ENCODE measurements at places on chromosomes 1 and 21. TPM values are rescaled to one million over a fixed set of nuclear protein-coding genes. Genes with fewer than 3 reads are reported as not detected.
A peak's percentile ranks its signal among the peaks of the same experiment; 100 is the strongest.

The CLCA4 gene
- total RNA-seq, result 113 TPM

DNA sequence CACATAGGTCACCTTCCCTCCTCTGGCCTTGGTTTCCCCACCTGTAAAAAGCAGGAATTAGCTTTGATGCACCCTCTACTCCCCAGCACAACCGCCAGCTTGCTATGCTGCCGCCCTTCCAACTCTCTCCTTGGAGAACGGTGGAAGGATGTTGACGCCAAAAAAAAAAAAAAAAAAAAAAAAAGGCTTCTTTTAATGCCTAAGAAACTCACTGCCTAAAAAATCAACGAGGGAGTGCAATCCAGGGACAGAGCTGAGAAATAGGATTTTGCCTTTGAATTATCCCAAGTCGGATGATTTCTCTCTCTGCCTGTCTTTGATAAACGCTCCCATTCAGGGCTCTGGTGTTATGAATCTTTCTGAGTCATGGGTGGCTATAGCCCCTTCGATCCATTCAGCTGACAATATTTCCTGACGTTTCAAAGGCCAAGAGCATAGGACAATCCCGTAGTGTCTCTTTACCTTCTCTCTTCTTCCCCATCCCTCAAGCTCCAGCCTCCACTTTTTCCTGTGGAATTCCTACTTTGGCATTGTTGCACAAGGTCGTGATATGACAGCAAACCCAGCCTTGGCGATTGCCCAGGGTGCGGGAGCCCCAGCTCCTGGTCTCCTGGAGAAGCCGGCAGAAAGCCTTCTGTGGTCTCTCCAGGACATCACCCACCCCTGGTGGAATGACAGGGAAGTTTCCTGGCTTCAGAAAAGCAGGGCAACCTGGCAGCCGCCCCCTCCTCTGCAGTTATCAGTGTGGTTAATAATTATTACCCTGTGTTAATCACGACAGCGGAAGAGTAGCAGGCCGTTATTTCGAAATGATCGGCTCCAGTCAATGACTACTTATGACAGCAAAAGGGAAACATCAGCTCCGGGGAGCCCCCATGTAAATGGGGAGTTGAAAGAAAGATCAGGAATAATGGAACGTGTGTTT lies 8.0 kb upstream of the PLXNA2 start:
- DNase-seq, result no peak

- DNase-seq, result peak; percentile 80
These were observed 24.9 kb upstream of the LRIG2 start for GRCh38 chr1:113048064-113048463.

DNA sequence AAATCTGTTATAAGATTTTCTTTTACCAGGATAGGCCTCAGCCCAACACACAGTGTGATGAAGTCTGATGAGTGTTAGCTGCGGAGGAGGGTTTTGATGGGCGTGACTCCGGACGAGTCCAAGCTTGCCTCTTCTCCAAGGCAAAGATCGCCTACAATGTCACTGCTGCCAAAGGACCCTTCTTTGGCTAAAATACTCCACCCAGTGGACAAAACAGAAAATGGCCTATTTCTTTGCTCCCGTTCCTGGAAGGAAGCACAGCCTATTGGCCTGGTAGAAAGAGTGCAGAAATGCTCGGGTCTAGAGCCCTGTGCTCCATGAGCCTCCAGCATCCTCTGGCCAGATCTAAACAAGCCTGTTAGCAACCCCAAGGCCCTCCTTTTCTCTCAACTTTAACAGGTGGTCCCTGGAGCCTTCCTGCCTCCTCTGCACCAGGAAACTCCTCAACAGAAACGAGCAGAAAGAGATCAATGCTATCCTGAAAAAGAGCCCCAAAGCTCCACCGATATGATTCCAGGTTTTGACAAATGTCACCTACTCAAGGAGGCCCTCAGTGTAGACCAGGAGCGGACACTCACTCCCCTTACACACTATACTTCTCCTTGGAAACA lies 3.4 kb upstream of the CASQ2 start:
- DNase-seq, result peak; percentile 57

GRCh38 chr1:7207875-7208646 lies 422.8 kb downstream of the CAMTA1 start:
- no peak for DNase-seq

The OPTC gene
- total RNA-seq, result not detected

The TAS1R2 gene
- total RNA-seq, result 0.35 TPM

GRCh38 chr1:226148121-226148648 lies 38.4 kb downstream of the ACBD3 start:
- no peak for DNase-seq

The RGS4 gene
- 0.47 TPM for total RNA-seq

DNA sequence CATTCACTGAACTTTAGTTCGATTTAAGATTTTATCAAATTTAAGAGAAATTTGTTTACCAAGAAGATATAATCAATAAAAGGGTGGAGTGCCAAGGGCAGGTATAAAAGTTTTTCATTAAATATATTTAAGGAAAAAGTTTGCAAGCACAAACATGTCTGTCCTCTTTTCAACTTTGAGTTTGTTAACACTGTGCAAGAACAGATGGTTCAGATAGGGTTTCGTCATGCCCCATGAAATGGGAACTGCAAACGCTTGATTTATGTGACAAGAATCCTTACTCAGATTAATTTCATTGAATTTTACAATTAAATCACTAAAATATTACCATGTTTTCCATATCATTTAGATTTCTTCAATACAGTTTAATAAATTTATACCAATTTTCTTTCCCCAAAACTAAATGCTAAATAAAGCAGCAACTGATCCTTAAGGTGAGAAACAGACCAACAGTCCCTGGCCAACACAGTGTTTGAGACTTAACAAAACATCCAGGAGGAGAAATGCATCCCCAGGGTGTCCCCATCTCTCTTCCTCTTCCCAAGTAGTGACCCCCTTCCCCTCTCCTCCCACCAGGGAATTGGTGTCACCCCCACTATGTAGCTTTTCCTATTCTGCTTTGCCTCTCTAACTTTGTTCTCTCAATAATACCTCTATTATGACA lies 292.9 kb downstream of the LTN1 start:
- no peak for DNase-seq

- DNase-seq, result no peak
These were observed 149.2 kb upstream of the KCNK2 start for GRCh38 chr1:214933375-214933774.

The ZMYND12 gene
- not detected for total RNA-seq

GRCh38 chr1:229964281-229964680 lies 102.8 kb upstream of the GALNT2 start:
- DNase-seq, result no peak

DNA sequence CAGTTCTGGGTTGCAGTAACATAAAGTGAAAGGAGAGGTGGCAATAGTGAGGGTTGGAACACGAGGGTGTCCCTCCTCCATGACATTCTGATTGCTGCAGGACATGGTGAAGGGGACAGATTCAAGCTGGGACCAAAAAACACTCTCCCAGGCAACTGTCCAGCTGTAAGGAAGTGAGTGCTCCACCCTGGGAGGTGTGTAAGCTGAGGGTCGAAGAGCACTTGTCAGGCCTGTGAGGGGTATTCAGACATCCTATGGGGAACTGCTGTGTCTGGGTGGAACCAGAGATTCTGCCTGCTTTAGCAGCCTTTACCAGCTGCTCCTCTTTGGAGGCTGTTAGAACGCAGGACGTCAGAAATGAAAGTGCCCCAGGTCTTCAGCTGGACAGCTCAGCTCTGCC lies 212.1 kb downstream of the TRABD2B start:
- DNase-seq, result no peak

GRCh38 chr1:243726806-243727502 lies 123.1 kb downstream of the AKT3 start:
- no peak for DNase-seq

The SYNC gene
- 19.8 TPM for total RNA-seq

DNA sequence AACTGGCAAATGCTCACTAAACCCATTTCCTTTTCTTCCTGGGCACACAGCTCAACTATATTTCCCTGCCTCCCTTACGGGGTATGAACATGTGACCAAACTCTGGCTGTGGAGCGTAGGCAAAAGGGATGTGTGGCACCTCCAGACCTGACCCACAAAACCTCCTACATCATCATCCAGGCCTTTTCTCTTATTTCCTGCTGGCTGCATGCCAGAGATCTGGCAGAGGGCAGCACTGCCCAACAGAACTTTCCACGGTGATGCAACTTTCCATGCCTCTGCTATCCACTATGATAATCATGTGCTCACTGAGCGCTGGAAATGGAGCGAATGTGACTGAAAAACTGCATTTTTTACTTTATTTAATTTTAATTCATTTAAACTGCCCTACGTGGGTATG lies 99.6 kb upstream of the CACNA1E start:
- no peak for DNase-seq

DNA sequence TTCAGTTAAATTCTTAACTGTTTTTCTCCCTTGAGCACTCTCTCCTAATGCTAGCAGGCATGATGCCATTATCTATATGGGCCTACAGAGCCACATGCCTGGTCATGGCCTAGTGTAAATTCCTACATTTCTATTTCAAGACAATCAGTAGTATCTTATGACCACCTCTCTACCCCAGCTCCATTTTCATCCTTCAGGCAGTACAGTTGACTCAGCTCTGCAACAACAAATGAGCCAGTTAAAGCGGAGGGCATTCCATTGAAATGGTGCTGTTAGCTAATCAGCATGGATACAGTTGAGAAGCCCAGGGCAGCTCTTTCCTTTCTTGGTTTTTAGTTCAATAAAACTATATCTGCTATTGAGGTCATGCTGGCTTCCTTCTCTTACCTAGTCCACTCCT lies 150.0 kb downstream of the PPP1R12B start:
- no peak for DNase-seq

GRCh38 chr1:116560704-116561490 lies 9.9 kb downstream of the CD58 start:
- DNase-seq, result no peak

- no peak for DNase-seq
These were observed 125.5 kb upstream of the SERBP1 start for GRCh38 chr1:67555461-67556296.

The FAM72C gene
- not detected for total RNA-seq

The CD1D gene
- total RNA-seq, result 17.3 TPM

DNA sequence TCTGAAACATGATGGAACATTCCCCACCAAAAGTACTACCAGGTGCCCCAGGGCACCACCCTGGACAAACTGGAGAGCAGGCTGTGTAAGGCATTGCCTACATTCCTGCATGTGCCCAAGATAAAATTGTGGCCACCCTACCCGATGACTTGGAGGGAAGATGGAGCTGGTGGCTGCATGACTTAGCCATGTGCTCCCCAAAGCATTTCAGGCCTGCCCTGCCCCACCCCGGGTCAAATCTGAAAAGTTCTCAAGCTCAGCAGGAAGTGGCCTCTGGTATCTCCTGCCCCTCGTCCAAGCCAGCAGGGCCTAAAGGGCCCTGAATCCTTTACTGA lies 8.5 kb downstream of the CD2 start:
- DNase-seq, result no peak

DNA sequence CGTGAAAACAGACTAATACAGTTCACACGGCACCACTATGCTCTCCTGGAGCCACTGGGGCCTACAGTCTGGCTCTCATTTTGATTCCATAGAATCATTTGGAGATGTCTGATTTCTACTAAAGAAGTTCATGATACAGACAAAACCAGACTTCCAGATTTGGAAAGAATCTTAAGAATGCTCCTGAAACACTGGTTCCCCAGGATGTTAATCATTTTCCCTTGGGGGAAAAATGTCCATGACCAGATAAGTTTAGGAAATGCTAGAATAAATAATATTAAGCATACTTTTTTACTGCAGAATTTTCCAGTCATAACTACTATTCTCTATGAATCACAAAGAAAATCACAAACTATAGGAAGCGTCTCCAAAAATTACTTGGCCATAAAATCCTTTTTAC lies 63.0 kb upstream of the RGS7 start:
- DNase-seq, result no peak

GRCh38 chr21:43902441-43902840 lies 37.4 kb downstream of the AGPAT3 start:
- DNase-seq, result no peak

DNA sequence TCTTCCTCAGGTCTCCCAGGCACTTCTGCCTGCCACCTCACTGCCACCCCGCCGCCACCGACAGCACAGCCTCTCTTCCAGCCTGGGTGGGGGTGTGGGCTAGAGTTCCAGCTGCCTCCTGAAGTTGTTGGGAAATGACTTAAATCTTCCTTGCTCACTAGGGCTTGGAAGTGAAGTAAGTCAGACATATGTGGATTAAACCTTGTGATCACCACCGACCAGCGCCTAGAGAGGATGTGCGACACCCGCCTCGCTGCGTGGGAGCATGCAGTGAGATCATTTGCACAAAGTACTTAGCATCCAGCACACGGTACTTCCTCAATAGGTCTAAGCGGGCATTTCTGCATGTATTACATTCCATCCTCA lies 71.4 kb upstream of the FAM20B start:
- no peak for DNase-seq

- no peak for DNase-seq
These were observed 963.8 kb upstream of the B3GALT2 start for GRCh38 chr1:194150242-194150641.

DNA sequence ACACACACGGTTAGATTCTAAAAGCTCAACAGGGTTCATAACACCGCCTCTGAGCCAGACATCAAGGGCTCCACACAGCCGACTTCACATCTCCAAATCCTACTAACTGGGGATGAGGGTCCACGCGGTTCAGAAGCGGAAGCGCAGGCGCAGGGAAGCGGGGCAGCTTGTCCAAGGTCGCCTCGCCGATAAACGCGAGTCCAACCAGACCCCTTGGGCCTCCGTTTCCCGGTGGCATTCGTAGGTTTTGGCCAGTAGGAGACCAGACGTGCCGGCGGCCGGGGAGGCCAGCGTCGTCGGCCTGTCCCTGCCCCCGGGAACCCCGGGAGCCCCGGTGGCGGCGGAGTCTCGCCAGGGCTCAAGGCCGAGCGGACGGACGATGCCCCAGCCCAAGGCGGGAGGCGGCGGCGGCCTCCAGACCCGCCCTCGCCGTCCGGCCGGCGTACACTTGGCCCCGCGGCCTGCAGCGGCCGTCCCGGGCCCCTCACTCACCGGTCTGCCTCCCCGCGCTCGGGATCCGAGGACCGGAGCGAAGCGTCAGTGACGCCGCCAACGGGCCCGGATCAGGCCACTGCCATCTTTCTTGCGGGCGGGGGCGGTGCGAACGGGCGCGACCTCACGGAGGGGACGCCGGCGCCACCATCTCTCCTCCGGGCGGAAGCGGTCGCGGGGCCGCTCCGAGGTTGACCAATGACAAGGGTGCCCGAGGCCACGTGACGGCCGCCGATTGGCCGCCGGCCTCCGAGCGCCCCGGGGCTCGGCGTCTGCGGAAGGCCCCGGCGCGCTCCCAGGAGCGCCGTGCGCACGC lies at the start of gene SDF4:
SDF4 (minus strand) TSS at position 602 of the 808 bp plus-strand sequence. CDS start 3,229 bp downstream, outside the sequence.
- peak; percentile 98 for DNase-seq

DNA sequence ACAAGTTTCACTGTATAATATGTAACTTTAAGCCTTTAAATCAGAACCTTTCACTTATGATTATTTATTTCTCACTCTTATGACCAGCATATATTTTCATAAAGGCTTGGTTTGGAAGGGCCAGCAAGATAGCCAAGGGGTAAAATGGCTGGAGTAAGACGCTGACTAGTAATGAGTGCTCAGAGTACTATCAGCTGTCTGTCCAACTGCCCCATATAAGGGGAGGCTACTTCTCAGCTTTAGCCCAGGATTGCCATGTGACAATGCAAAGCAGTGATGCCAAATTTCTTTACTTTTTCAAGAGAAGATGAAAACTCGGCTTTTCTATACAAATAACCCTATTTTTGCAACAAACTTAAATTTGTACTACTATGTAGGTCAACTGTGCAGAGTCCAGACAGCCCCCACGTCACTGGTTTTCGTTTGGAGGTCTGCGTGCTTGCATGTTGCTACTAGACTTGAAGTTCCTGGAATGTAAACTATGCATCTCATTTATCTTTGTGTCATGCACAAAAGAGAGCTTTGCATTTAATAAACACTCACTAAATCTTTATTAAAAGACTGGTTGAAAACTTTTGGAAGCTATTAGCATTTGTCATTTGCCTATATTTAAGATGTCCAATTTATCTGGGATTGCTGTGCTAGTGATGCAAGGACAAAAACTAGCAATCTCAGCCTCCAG lies 110.4 kb downstream of the TNFSF18 start:
- DNase-seq, result no peak

Measured in Peyer's patch (tissue), 4 donors.